Epithelial cell of esophagus (primary cell): ENCODE measurements at places on chromosomes 6 and 20.
A peak's percentile ranks its signal among the peaks of the same experiment; 100 is the strongest.

DNA sequence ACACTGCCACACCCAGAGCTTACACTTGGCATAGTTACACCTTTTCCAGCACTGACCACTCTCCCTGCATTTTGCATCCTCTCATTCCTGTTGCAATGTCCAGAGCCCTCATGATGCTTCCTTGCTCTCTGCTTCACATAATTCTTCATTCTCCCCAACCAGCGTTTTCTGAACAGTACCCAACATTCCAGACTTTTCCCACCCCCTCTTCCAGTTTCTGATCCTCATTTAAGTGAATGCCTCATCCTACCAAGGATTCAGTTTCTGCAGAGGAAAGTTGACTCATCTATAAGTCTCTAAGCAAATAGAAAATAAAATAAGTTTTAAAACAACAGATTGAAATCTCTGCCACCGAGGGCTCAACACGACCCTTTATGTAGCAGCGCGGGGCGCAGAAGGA lies 321.3 kb upstream of the TCF21 start:
- peak; percentile 15 for DNase-seq

DNA sequence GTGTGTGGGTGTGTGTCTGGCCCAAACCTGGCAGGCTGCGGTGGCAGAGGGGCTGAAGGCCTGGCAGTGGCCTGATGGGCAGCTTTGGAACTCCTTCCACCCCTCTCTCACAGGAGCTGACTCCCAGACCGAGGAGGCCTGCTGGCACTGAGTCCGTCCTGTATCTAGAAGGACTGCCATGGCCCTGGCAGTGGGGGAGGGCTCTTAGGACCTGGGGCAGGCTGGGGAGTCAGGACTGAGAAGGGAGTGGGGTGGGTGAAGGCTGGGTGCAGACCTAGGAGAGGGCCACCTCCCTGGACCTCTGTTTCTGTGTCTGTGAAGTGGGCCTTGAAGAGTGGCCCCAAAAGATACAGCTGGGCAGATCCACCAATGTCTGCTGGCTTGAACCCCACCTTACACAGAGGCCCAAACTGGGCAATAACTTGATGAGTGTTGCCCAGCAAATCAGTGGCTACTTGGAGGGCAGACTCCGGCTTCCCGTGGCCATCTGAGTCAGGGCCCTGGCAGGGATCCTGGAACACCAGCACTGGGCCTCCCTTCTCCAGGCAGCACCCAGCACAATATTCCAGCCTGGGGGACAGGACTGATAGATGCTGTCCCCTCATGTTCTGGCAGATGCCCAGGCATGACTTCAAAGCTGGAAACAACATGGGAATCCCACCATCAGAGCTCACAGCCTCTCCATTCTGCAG lies 46.7 kb upstream of the BLCAP start:
- DNase-seq: no peak

GRCh38 chr6:61886608-61887259 lies 399.3 kb downstream of the KHDRBS2 start:
- peak; percentile 1 for DNase-seq

DNA sequence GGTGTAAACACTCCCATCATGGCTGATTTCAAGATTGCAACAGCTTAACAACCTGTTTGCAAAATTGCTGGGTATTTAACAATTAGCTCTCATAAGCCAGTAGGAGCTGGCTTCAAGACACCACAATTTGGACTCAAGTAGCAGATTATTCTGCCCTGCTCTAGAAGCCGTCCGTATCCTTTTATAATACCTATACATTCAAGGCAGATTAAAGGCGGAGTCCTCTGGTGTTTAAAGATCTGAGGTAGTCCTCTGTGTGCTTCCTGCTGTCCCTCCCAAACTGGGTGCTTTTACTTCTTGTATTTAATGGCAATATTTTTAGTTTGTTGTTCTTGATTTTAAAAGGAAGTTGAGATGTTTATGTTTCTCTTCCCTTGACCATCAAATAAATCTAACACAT lies 62.2 kb upstream of the SOX4 start:
- no peak for DNase-seq

DNA sequence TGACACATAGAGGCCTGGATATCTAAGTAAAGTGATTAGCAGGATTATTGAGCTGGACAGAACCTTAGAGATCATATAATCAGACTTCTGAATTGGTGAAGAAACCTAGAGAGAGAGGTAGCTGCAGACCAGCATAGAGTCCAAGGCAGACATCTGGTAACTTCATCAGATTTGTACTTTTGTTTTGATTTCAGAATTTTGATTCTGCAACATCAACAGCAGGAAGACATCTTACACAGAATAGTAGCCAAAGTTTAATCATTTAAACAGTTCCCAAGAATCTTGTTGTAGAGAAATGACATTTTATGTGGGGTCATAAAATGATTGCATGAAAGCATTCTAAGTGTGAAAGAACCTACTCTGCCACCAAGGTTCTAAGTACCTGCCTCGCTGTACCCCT lies 39.4 kb downstream of the RPRD1B start:
- no peak for DNase-seq

DNA sequence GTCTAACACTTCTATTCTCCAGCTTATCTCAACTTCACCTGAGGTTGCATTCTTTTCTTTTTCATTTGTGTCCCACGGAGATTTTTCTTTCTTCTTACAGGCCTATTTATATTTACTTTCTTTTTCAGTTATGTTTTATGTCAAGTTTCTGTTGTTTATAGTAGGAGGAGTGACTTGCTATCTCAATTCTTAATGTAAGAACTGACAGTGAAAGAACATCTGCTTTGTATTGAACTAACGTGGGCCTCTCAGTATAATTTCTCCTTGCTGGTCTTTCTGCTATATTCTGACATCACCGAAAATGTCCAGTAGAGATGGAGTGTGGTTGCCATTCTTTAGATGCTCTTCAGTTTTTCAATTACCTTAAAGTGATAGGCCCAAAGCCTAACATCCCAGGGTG lies 521.7 kb downstream of the EPM2A start:
- no peak for DNase-seq

DNA sequence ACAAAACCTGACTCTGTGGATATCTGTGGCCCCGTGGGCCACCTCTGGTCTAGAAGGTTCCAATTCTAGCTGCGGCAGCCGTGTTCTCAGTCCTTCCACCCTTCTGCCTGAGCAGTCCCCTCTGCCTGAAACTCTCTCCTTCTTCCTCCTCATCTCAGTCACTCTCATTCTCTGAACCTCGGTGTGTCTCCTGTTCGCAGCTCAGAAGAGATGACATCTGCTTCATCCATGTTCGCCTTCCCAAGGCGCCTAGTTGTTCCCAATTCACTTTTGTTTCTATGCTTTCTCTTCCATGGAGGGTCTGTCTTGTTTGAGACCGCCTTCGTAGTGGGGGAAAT lies 95.5 kb downstream of the CEBPB start:
- DNase-seq: no peak

- DNase-seq: peak; percentile 78
Measured at GRCh38 chr6:137765059-137765458, 102.0 kb upstream of the TNFAIP3 start.

- peak; percentile 94 for DNase-seq
Measured at GRCh38 chr6:30820193-30820592, 64.1 kb upstream of the DDR1 start.

DNA sequence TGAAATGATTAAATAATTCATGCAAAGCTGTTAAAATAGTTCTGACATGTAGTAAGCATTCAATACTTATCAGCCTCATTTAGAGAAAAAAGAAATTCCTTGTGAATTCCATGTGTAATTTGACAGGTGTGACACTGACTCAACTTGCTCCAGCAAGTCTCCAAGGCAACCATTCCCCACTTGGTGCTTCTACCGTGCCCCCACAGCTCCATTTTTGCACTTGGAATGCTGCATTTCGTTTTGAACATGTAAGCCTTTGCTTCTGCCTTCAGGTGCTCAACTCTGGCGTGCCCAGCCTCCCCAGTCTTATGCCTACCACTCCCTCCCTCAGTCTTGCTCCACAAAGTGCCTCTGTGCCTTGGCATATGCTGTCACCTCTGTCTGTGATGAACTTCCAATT lies 760.6 kb upstream of the CHD6 start:
- DNase-seq: no peak
